Osteoblast (primary cell): ENCODE measurements at places on chromosomes 4 and X.

GRCh38 chr4:67346654-67347053 lies 198.6 kb downstream of the CENPC start:
- no peak for DNase-seq

DNA sequence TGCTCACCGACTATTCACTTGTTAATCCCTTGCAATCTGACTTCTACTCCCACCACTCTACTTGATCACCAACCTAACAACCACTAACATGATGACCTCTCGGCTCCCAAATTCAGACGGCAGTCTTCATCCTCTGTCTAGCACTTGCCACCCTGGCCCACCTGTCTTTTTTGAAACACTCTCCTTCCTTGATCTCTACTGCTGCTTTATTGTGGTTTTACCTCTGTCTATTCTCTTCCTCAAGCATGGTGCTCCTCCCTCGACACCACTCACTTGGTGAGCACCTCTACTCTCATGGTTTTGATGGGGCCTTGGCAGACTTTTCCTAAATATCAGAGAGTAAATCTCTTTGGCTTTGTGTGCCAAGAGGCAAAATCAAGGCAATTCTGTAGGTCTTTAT lies 21.7 kb upstream of the CXCR3 start:
- no peak for DNase-seq

DNA sequence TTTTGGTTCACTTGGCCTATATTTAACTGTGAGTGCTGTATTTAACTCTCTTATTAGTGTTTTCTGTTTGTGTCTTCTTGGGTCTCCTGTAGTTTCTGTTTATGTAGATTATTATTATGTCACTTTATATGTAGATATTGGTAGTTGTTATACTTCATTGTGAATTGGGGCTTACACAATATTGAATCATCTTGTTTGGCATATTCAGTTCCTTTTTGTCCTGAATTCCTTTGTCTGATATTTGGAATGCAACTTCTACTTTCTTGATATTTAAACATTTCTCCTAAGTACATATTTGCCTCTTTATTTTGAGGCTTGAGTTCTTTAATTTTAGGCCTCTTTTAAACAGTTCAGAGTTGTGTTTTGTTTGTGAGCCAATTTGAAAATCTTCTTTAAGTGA lies 544.8 kb upstream of the ADGRL3 start:
- DNase-seq, result no peak

GRCh38 chr4:337932-338758 lies 531 bp downstream of the ZNF141 start:
- peak; percentile 75 for DNase-seq

GRCh38 chr4:141654098-141654497 lies 17.7 kb downstream of the IL15 start:
- peak; percentile 13 for DNase-seq

- DNase-seq, result no peak
Measured at GRCh38 chrX:96929036-96929435, 45.3 kb downstream of the RPA4 start.

GRCh38 chr4:127450276-127450675 lies 182.5 kb upstream of the INTU start:
- no peak for DNase-seq

- no peak for DNase-seq
Measured at GRCh38 chr4:48235050-48235449, 34.6 kb downstream of the TEC start.

DNA sequence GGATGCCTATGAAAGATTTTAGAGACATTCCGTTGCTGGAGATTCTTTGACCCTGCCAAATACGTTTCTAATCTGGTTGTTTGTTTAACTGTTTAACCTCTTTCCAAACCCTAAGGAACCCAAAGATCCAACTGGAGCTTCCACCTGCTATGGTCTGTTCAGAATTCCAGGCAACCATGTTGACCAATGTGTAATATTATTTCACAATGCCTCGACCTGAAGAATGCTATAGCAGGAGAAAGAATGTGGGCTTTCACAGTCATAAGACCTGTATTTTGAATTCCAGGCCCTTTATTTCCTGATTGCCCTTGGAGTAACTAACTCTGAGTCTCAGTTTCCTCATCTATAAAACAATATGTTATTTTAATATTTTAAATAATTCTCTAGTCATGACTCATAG lies 90.8 kb downstream of the COL25A1 start:
- DNase-seq, result no peak

GRCh38 chr4:8573266-8573665 lies 6.9 kb upstream of the GPR78 start:
- DNase-seq, result no peak

- DNase-seq, result peak; percentile 92
Measured at GRCh38 chr4:150078579-150079080, 385 bp downstream of the DCLK2 start.

GRCh38 chr4:62344915-62345314 lies 1144.8 kb downstream of the ADGRL3 start:
- DNase-seq, result no peak

DNA sequence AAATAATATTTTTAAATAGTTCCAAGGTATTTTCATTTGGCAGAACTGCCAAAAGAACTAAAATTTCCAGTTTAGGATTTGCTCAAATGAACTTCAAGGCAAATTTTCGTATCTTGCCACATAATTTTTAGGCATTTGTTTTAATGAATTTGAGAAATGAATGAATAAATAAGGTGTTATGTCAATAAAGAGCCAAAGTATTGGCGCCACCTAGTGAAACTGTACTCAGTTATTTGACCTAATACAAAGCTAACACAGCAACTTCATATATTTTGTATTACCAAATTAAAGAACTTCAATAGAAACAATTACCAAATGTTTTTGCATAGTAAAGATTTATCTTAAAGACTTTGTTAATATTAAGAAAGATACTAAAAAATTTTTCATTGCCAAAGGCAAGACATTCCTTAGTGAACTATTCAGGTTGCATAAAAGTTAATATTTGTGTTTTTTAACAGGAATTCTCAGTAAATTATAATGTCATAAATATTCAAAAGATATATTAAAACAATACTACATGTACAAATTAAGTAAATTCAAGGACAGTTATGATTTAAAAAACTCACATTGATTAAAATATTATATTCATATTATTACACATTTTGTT lies 50.3 kb downstream of the STPG2 start:
- DNase-seq, result no peak

GRCh38 chr4:121712001-121712651 lies 15.3 kb upstream of the ANXA5 start:
- DNase-seq, result no peak

DNA sequence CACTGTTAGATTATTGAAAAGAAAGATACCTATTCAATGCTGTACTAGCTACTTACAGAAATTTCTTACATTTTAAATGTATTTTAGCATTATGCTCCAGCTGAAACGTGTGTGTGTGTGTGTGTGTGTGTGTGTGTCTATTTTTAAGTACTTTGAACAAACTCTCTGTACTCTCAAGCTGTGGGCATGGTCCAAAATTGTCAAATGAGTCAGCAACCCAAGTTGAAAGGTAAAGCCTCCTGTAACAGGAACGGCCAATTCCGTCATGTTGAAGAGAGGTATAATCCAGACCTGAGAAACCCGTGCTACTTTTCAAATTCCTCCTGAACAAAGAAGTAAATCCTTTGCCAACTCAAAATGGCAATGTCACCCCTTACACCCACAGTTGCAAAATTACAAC lies 20.5 kb downstream of the MAOB start:
- no peak for DNase-seq

DNA sequence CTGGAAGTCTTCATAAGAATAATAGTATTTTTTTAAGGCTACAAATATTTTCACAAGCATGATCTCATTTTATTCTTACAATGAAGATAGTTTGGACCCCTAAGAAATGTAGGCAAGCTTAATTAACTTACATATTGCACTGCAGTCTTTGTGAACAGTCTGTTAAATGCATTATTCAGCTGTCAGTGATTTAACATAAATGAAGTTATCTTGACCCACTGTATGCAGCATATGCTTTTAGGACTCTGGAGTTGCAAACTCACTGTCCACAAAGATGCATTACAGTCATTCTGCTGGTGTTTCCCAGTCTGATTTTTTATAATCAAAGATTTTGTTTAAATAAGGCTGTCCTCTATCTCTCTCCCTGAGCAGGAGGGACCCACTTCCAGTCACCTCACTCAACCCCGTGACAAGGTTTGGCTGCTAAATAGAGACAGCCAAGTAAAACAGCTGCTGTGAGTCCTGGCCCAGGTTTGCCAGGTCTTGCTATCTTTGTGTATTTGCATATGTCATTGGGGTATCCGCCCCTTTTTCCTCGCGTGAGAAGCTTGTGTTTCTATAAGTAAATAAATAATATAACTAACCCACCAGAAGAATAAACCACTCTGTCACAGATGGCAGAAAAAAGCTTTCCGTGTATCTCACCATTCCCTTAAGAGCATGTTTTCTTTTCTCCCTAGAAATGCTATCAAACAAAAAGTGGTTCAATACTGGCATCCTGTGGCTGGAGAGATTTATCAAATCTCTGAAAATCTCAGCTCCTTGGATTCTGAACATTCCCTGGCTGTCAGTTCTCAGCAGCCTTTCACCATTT lies 67.0 kb downstream of the SLC7A11 start:
- no peak for DNase-seq

GRCh38 chr4:125728568-125728967 lies 413.8 kb downstream of the FAT4 start:
- DNase-seq, result peak; percentile 86

GRCh38 chr4:123297836-123298235 lies 98.8 kb upstream of the SPRY1 start:
- DNase-seq, result no peak
